ENCODE measurements at places on chromosomes 6 and 20.

GRCh38 chr6:109962271-109962670 lies 15.8 kb upstream of the GPR6 start:
- peak; percentile 8 for DNase-seq

GRCh38 chr6:117200067-117200466 lies 65.3 kb upstream of the VGLL2 start:
- no peak for DNase-seq

DNA sequence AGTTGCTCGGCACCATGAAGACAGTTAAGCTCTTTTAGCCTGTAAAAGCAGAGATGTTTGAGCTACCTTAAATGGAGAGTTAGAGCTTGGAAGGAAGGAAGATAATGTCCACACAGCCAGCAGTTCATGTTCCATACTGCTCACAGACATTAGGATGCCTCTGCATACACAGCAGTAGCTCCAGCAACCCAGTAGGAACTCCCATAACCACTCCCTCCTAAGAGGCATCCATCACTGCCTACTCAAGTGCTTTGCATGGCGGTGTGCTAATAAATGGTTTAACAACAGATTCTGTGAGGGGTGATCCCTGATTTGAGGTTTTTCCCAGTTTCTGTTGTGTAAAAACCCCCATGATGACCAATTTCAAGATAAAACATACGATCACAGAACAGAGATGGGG lies 286.4 kb downstream of the HACE1 start:
- DNase-seq = no peak

DNA sequence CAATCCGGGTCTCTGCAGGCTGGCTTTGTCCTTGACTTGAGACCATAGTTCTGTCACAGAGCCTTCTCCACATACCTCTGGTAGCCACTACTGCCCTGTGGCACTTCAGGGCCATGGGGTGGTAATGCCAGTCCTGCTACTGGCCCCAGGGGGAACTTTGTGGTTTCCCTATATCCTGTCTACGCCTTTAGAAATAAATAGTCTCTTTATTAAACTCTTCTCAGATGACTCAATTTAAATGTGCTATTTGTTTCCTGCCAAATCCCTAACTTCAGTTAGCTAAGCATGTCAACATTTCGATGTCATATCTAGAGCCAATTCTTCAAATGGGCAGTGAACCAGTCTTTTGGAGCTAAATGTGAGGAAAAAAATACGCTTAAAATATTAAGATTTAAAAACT lies 60.1 kb downstream of the SEL1L2 start:
- no peak for DNase-seq

- peak; percentile 25 for DNase-seq
Observed at GRCh38 chr6:119207971-119208725, 129.7 kb upstream of the FAM184A start.

DNA sequence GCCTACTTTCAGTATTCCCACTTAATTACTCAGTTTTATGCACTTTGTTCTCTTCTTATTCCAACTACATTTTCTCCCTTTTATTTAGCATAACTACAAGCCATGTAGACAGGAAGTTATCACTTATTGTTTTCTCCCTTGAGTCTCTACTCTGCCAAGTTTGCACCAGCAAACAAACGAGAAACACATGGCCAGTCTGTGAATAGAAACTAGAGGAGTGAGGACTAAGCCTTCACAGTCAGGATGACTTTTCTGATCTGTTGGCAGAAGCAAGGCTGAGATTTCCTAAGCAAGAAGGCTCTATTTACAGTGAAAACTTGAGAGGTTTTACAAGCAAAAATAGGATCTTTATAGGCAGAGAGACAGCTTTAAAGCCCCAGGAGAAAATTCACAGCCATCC lies 69.8 kb upstream of the TINAG start:
- no peak for DNase-seq

Data from LoVo (cell line).